ENCODE measurements at places on chromosomes 4 and X.

DNA sequence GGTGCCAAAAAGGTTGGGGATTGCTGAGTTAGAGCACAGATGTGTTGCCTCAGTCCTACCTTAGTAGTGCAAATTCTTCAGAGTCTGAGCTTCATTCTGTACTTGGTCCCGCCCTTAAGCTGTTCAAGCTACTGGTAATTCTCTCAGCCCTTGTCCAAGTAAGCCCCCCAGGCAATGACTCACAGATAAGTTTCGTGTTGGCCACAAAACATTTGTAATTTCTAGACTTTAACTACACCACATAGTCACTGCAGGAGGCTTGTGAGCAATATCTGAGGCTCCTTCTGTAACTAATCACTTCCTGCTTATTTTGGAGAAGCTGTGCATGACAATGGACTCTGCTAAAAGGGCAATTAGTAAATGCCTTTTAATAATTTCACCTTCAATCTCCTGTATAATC is 1420.5 kb downstream of the PCDH7 start:
- DNase-seq, result no peak

GRCh38 chr4:25012655-25013054 is 18.1 kb downstream of the LGI2 start:
- no peak for DNase-seq

GRCh38 chr4:24044610-24045589 is 155.1 kb upstream of the PPARGC1A start:
- no peak for DNase-seq

GRCh38 chrX:53319614-53320542 is 38.5 kb upstream of the IQSEC2 start:
- DNase-seq, result peak; percentile 58

DNA sequence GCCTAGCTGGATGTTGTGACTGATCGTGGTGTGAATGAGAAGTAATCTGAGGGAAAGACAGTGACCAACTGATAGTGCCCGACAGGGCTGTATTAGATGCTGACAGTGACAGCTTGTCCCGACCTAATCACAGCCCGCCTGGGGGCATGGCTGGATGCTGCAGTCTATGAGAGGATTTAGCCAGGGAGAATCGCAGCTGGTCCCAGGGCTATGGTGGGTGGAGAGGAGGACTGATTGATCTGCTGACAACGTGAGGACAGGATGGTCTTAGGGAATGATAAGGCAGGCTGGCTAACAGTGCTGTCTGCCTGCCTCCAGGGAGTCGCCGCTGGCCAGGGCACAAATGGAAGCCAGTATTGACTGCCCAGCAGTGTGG is 621 bp upstream of the SUV39H1 start:
- no peak for DNase-seq

DNA sequence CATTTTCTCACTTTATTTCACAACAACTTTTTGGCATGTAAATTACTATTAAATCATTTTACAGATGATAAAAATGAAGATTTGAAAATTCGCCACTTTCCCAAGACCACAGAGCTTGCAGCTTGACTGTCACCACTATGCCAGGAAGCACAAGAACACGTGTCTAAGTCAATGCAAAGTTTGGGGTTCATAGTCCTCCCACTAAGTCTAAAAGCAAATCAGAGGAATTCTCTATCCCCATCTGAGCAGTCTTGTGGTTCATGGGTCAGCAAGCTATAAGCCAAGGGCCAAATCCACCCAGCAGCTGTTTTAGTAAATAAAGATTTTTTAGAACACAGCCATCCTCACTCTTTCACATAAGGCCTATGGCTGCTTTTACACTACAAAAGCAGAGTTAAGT is 833.3 kb upstream of the INTU start:
- DNase-seq, result no peak
